ENCODE measurements at places on chromosomes 1 and 21. TPM values are rescaled to one million over a fixed set of nuclear protein-coding genes. Genes with fewer than 3 reads are reported as not detected.

Gene CDC20
- 25.1 TPM for polyA plus RNA-seq

Gene GFI1
- polyA plus RNA-seq = 0.15 TPM

Gene CD1E
- polyA plus RNA-seq = 0.48 TPM

Gene DESI2
- 49.8 TPM for polyA plus RNA-seq

Gene FCRL6
- polyA plus RNA-seq = 0.28 TPM

Gene ANKRD65
- polyA plus RNA-seq = 14.3 TPM

Gene FCAMR
- not detected for polyA plus RNA-seq

Gene GPR3
- 0.92 TPM for polyA plus RNA-seq

Gene RNU1-4
- polyA plus RNA-seq = not detected

Gene CAMK2N1
- polyA plus RNA-seq = 7.0 TPM

Gene MRPS15
- polyA plus RNA-seq = 56.6 TPM

Gene FCRL5
- 0.12 TPM for polyA plus RNA-seq

Gene NUP210L
- not detected for polyA plus RNA-seq

Gene PDC
- not detected for polyA plus RNA-seq

Gene INTS3
- 34.5 TPM for polyA plus RNA-seq

Gene RPE65
- polyA plus RNA-seq = not detected

Gene TCHHL1
- not detected for polyA plus RNA-seq

Gene UQCRHL
- 1.6 TPM for polyA plus RNA-seq

Gene KRTAP20-2
- polyA plus RNA-seq = not detected

Gene S100A8
- polyA plus RNA-seq = 8.2 TPM

Gene OR2L3
- not detected for polyA plus RNA-seq

Gene EXO1
- 11.9 TPM for polyA plus RNA-seq

Gene MYOM3
- polyA plus RNA-seq = 276 TPM

Gene SMIM11
- polyA plus RNA-seq = 10.6 TPM

Gene PTPN22
- polyA plus RNA-seq = 2.6 TPM

Gene SLC30A1
- polyA plus RNA-seq = 15.6 TPM

Gene FAM72B
- polyA plus RNA-seq = 3.0 TPM

Gene RGS13
- not detected for polyA plus RNA-seq

Gene PLOD1
- 187 TPM for polyA plus RNA-seq

Gene LRRC38
- 29.4 TPM for polyA plus RNA-seq

Gene FMO1
- 5.1 TPM for polyA plus RNA-seq

Gene MXRA8
- 48.9 TPM for polyA plus RNA-seq

Gene ADORA1
- polyA plus RNA-seq = 2.5 TPM

Gene SLC2A5
- polyA plus RNA-seq = 13.7 TPM

Gene HCRTR1
- not detected for polyA plus RNA-seq

Gene RNF115
- polyA plus RNA-seq = 14.3 TPM

Gene OR2AJ1
- not detected for polyA plus RNA-seq

Gene OR2T5
- not detected for polyA plus RNA-seq

Gene HPDL
- polyA plus RNA-seq = not detected

Gene OR10K2
- polyA plus RNA-seq = not detected

Gene INAVA
- polyA plus RNA-seq = 1.7 TPM

Gene C1orf185
- polyA plus RNA-seq = not detected

Gene AMY1B
- polyA plus RNA-seq = 0.33 TPM

Gene TFF3
- 1.4 TPM for polyA plus RNA-seq

Gene GJA4
- 30.0 TPM for polyA plus RNA-seq

Gene SH2D1B
- polyA plus RNA-seq = 0.15 TPM

Gene CD53
- 7.8 TPM for polyA plus RNA-seq

Gene TMIGD3
- 0.38 TPM for polyA plus RNA-seq

Gene SPRR2F
- polyA plus RNA-seq = not detected

Gene OPN3
- 19.5 TPM for polyA plus RNA-seq

Gene ERG
- 21.5 TPM for polyA plus RNA-seq

Gene TNFRSF8
- 0.12 TPM for polyA plus RNA-seq

Gene FAM151A
- 0.16 TPM for polyA plus RNA-seq

Gene HMGCS2
- not detected for polyA plus RNA-seq

Gene THEMIS2
- polyA plus RNA-seq = 2.2 TPM

Gene ZCCHC17
- polyA plus RNA-seq = 27.1 TPM

All from muscle of arm (tissue), 14 donors.